ENCODE measurements at places on chromosomes 5 and 9.
A peak's percentile ranks its signal among the peaks of the same experiment; 100 is the strongest.

DNA sequence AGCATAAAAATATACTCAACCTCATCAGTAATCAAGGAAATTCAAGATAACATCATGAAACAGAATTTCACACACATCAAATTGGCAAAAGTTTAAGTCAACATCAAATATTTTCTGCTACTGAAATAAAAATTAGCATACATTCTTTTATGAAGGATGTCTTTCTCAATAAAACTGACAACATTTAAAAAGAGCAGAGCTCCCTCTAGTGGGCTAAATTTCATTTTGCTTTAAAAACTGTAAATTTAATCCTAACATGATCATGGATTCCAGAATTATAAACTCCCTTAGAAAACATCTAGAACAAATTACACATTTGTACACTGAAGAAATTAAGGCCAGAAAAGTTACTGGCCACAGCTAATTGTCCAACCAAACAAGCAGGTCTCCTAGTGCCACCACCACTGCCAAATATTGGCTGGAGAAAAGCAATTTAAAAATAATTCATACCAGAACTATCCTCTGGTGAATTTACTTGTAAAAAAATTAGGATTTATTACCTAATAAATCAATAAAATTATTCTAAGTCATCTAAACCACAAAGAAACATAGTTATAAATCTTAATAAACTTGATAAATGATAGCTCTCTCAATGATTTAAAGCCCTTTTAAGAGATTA is 31.2 kb downstream of the DEPDC1B start:
- peak; percentile 60 for DNase-seq

DNA sequence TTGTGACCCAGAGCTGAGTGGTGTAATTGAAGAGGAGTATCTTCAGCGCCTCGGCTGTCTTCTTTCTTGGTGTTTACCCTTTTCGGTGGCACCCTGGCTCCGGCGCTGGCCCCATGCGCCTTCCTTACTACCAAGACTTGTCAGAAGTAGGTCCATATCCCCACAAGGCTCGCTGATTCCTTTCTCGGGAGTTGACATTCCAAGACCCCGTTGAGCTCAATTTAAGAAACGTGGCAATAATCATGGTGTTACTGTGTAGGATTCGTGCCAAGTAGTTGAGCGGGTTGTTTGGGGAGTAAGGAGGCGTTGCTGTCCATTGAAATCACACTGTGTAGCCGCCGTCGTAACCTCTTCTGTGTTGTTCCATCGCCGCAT is 795 bp downstream of the NDUFAF2 start:
- DNase-seq, result peak; percentile 76

DNA sequence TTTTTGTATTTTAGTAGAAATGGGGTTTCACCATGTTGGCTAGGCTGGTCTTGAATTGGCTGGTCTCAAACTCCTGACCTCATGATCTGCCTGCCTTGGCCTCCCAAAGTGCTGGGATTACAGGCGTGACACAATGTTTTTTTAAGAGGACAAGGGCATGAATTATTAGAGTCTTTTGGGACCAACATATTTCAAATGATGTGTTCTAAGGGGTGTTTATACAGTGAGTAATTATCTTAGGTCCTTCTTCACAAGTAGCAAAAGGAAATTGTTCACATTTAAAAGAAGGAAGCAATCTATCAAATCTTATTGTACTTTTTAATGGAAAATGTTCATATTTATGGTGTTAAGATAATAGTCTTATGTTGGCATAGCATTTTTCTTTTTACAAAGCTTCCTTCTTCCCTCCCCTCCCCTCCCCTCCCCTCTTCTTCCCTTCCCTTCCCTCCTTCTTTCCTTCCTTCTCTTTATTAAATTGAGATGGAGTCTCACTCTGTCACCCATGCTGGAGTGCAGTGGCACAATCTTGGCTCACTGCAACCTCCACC is 6.7 kb downstream of the GNG10 start:
- no peak for DNase-seq

DNA sequence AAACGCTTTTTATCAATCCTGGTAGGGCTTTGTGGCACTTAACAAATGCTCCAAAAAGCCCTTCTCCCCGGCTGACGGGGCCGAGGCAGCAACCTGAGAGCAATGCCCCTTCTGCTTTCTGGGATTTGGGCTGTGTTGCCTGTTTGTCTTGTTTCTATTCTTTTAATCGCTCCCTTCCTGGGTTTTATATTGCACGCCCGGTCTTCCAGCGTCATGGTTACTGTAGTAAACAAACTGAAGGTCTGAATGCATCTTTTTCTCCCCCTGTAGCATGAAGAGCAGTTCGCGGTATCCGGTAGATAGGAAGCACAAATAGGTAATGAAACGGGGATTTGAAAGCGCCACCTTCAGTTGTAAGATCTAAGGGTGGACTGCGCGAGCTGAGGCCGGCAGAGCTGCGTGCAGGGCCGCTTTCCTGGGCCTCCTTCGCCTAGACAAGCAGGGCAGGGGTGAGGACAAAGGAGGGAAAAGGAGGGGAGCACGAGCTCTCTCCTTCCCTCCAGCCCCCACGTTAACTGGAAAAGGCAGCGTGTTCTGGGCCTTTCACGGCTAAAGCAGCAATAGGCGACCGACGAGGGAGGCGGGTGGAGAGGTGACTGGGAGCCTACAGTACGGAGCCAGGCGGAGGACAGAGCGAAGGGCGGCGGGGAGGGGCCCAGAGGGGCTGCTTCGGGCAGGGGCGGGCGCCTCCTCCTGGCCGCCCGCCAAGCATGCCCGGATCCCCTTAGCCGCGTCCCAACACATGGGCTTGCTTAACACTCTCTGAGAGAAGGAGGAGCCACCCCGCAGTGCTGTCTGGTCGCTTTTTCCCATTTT is 49.3 kb upstream of the ZNF366 start:
- peak; percentile 72 for DNase-seq

- DNase-seq, result no peak
Measured at GRCh38 chr9:112338561-112338960, 5.1 kb upstream of the PTBP3 start.

GRCh38 chr9:75116306-75116705 is 28.0 kb downstream of the OSTF1 start:
- peak; percentile 8 for DNase-seq

GRCh38 chr9:92950359-92950955 is 3.1 kb downstream of the FGD3 start:
- DNase-seq, result no peak

DNA sequence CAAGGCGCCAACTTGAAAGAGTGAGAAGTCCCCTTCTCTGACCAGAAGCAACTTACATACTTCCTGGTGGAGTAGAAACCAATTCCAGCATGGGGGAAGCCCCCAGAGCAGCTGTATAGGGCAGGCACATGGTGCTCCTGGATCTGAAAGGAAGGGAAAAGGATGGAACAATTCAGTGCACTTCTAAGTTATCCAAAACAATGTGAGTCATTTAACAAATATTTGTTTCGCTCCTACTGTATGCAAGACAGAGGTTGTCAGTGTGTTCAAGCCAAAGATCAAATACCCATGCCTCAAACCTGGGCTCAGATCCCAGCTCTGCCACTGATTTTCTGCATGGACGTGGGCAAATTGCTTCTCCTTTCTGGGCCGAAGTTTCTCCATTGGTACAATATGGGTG is 67.1 kb downstream of the LHX2 start:
- no peak for DNase-seq

GRCh38 chr5:154086146-154086545 is 47.4 kb downstream of the MFAP3 start:
- DNase-seq, result no peak

- DNase-seq, result no peak
Measured at GRCh38 chr5:83576341-83576740, 104.8 kb downstream of the VCAN start.

- DNase-seq, result no peak
Measured at GRCh38 chr5:96094904-96095303, 133.3 kb upstream of the ELL2 start.

DNA sequence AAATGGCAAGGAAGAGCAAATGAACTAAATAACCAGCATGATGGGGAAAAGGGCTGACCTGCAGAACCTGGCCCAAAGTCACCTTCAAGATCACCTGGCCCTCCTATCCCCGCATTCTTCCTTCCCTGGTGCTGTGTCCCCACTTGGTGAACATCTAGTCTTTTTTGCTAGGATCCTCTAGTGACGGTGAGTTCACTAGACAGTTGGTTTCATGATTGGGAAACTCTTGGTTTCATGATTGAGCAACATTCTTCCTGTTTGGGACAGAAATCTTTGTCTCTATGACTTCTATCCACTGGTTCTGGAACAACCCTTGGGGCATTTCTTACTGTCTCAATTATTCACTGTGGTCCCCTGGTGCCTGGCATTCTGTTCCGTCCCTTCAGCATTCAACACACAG is 50.2 kb upstream of the DAB2IP start:
- DNase-seq, result peak; percentile 44

DNA sequence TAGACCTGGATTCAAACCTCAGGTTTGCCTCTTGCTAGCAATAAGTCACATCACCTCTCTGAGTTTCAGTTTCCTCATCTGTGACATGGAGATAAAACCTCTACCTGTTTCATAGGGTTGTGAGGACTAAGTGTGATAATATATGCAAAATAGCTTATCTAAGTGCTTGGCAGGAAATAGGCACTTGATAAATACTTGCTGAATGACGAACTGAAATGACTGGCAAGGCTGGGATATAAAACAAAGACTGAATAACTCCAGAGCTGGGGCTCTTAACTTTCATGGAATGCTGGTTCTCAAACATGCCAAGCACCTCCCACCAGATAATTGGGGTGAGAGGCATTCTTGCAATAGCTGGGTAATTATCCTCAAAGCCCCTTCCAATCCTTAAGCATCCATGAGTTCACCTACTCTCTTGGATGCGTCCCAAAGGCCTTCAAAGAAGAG is 87.6 kb downstream of the ADRB2 start:
- no peak for DNase-seq

DNA sequence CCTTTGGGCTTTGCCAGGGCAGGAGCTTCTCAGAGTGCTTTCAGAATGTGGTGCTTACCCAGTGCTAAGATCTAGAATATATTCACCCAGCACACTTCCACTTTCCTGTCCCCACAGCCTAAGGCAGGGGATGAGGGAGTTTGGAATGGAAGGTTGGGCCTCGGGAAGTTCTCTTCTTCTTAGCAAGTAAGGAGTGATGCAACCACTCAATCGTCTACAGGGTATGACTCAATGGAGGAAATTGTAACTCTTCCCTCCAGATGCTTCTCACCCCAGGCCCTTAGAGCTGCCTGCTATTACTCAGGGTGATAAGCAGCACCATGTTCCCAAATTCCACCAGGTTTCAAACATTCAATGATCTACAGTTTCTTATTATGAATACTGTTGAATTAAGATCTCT is 30.8 kb upstream of the AGGF1 start:
- peak; percentile 25 for DNase-seq

- DNase-seq, result peak; percentile 18
Measured at GRCh38 chr9:83623679-83624076, 735 bp downstream of the IDNK start.

DNA sequence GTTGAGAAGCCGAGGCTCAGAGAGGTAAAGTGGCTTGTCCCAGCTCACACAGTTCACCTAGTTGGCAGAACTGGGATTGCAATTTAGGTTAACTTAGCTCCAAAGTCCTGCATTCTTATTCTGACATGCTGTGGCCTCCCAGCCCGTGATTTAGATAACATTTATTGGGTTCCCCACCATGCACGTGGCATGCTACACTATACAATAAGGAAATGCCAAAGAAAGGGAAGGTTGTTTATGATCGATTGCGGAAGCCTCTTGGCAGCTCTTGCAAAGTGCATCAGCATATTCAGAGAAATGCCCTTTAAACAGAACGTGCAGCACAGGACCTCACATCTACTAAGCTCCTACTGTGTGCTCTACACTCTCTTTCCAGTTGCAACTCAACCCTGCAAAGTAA is 3.2 kb downstream of the NEURL1B start:
- no peak for DNase-seq

DNA sequence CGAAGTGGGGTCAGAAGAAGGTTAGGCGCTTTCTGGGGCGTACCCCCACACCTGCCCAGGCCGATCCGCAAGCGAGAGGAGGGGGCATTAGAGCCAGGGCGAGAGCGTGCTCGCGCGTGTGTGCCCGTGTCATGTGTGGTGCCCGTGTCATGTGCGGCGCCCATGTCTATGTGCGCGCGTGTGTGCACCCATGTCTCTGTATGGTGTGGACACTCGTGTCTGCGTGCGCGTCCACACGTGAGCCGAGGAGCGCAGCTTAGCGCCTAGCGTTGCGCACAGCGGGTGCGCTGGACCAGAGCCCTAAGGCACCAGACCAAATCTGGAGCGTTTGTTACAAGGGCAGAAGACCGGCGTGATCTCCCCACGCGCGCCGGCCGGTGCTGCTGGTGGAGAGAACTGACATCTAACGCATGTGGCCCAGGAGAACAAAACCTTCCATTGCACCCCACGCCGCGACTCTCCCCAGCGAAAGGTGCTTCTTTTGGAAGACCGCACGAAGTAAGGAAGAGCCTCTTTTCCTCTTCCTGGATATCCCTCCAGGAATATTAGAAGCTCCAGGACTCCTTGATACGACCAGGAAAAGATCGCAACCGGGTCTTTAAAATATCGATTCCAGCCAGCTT is 644 bp downstream of the NIM1K start:
- no peak for DNase-seq

- DNase-seq, result peak; percentile 16
Measured at GRCh38 chr5:102278231-102278630, 17.9 kb downstream of the SLCO4C1 start.

- no peak for DNase-seq
Measured at GRCh38 chr9:36877239-36877638, 156.8 kb downstream of the PAX5 start.

GRCh38 chr5:180618829-180619562 is 27.7 kb upstream of the SCGB3A1 start:
- DNase-seq, result no peak

DNA sequence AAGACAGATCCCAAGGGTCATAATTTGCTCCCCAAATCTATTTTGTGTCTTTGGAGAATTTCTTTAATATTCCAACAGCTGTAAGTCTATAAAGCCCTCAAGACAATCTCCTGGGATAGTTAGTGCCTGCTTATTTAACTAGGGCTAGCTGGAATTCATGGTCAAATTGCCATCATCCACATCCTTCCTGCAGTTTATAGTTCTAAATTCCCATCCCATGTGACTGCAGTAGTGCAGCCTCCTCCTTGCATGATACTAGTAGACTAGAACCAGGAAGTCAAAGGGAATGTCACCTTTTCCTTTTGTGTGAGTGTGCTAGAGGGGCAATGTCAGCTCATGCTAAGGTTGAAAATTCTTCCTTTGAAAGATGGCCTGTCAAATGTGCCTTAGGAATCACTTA is 214.8 kb upstream of the PIK3R1 start:
- DNase-seq, result peak; percentile 37

- peak; percentile 94 for DNase-seq
Measured at GRCh38 chr9:128159522-128159783, 612 bp upstream of the BBLN start.

GRCh38 chr5:4137781-4138180 is 542.1 kb downstream of the IRX1 start:
- no peak for DNase-seq

Data from Kasumi-1 (cell line).